ENCODE measurements at places on chromosomes 7 and 10. TPM values are rescaled to one million over a fixed set of nuclear protein-coding genes. Genes with fewer than 3 reads are reported as not detected.

DNA sequence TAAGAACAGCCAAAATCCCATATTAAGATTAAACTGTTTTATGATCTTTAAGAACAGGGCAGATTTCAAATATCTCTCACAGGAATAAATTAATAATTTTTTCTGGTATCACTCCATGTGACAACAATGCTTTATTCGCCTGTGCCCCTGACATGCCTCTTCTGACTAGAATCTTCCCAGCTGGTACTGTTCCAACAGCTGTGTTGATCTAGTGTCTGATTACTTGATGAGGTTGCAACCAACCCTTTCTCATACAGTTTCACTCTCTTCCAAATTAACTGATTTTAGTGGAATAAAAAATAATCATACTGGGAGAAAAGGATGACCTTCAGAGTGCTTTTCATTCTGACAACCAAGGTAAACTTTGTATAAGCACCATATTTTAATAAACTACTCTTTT, 151.9 kb downstream of the CHRM2 start:
- no peak for DNase-seq

C10orf62 gene
- total RNA-seq, result not detected

DNA sequence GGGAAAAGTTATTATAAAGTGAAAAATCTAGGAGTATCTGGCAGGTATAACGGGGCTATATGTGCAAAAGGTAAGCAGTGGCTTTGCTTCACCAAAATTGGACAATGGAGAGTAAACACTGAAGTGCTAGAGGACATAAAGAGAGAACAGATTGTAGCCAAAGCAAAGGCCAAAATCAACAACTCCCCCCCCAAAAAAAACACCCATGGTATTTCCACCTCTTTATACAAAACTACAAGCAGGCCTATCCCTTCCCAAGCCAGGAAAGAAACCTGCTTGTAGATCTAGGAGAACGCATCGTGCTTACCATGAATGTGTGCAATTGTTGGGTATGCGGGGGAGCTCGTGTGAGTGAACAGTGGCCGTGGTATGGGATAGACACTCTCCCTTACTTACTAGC, 9.2 kb upstream of the AKR1B1 start:
- no peak for DNase-seq

ELN gene
- total RNA-seq, result 673 TPM

DNA sequence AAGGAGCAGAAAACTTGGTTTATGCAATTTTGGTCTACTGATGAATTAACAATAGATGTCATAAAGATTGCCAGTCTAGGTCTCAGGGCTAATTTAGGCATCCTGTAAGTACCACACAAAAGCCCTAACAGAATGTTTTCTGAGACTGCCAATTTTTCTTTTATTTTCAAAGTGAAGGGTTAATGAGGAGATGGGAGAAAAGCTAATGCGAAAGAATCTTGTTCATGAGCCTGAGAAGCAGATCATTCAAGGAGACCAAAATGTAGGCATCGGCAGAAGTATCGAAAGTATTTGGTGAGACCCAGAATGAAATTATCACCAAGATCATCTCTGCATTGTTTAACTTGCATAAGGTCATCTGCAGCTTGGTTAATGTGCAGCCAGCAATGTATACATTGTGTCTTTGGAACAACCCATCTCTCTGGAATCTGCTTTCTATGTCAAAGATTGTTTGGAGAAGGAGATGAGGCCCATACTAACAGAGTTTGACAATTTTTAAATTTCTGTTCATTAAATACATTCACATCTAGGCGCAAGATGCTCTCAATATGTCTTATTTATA, 163.3 kb upstream of the GLI3 start:
- DNase-seq, result no peak

DNA sequence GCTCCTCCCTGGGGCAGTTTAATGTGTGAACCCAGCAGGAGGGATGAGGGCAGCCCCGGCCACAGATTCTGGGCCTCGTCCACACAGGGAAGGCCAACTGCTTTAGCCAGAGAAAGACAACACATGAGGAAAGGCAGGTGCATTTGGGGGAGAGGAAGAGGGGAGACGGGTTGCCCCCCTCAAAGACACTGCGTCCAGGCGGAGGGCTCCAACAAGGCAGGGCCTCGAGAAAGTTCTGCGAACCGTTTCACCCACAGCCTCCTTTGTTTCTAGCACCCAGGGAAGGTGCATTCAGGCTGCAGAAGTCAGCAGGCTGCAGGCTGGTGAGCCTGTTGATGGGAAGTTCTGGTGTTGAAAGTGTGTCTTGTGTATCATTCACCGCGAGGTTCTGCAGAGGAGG, 10.1 kb downstream of the FOXL3 start:
- no peak for DNase-seq

- DNase-seq, result no peak
Observed at GRCh38 chr10:76618171-76618570, 1019.4 kb downstream of the KCNMA1 start.

DNA sequence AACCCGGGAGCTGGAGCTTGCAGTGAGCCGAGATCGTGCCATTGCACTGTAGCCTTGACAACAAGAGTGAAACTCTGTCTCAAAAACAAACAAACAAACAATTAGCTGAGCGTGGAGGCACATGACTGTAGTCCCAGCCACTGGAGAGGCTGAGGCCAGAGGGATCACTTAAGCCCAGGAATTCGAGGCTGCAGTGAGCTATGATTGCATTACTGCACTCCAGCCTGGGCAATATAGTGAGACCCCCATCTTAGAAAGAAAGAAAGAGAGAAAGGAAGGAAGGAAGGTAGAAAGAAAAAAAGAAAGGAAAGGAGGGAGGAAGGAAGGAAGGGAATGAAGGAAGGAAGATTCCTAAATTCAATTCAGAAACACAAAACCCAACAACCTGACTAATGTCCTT, 141.3 kb upstream of the TNRC18 start:
- no peak for DNase-seq

GRCh38 chr7:128054511-128054910, 23.3 kb upstream of the LRRC4 start:
- DNase-seq, result no peak

DNA sequence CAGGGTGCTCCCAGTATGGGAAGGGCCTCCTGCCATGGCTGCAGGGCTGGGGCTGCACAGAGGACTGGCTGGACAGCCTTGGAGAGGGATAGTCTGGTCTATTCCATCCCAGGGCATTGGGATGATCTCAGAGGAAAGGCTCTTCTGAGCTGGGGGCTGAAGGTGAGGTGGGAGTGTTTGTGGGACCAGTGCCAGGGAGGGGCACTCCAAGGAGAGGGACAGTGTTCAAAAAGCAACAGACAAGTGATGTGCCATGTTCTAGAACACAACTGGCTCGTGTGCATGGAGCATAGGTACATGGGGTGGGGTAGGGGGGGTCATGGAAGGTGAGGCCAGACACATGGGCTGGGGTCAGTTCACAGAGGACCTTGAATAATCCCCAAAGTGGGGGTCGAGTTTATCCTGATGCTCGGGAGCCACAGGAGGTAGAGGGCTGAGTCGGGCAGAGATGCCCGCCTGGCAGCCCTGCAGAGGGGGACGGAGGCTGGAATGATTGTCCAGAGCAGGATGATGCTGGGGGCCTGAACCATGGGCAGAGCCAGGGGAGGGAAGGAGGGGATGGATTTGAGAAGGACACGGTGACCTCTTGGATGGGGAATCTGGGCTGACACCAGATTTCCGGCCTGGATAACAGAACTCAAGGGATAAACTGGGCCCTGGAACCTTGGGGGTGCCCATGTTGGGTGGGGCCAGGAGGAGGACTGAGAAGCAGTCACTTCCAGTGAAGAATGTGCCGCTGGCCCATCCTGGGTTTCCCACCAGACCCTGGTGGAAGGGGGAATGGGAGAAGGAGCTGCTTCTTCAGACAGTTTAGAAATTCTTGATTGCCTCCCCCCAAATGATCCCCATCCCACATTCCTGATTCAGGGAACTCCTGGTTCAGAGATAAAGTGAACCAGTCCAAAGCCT, 50.4 kb downstream of the NEURL1 start:
- DNase-seq, result no peak

- DNase-seq, result no peak
Observed at GRCh38 chr7:109009636-109010035, 440.0 kb downstream of the DNAJB9 start.

DNA sequence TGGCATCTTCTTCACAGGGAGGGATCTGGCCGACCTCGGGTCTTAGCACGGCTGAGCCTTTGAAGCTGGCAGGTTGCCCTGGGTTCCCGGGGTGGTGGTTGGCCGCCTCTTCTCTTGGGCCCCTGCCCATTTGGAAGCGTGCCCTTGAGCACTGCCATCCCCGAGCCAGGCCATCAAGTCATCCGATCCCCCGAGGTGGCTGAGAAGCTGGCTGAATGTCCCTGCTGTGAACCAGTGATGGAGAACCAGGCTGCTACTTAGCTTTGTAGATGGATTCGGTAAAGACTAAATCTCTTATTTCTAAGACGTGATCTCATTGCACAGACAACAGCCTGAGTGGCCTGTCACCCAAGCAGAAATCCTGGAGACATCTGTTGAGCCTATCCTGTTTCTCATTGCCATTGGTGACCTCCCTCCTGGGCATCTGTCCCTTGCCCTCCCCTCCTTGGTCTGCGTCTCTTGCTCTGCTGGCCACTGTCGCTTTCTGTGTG, 74.3 kb downstream of the GRK5 start:
- DNase-seq, result no peak

GRCh38 chr10:101031128-101031795, at the start of the genes PDZD7 and SFXN3:
Gene PDZD7, minus strand, starts transcription at chr10:101031129. Its CDS starts 910 bp downstream, at chr10:101030219.
Gene SFXN3, plus strand, starts transcription at chr10:101031234. Its CDS starts 3,461 bp downstream, at chr10:101034695.
- DNase-seq, result peak; percentile 92

GRCh38 chr7:120959929-120960484, 9.4 kb downstream of the ING3 start:
- DNase-seq, result no peak

GRCh38 chr7:140084142-140084655, 21.4 kb upstream of the PARP12 start:
- DNase-seq, result no peak

- DNase-seq, result no peak
Observed at GRCh38 chr10:79244841-79245504, 102.3 kb upstream of the PPIF start.

MSRB2 gene
- total RNA-seq, result 28.0 TPM

DNA sequence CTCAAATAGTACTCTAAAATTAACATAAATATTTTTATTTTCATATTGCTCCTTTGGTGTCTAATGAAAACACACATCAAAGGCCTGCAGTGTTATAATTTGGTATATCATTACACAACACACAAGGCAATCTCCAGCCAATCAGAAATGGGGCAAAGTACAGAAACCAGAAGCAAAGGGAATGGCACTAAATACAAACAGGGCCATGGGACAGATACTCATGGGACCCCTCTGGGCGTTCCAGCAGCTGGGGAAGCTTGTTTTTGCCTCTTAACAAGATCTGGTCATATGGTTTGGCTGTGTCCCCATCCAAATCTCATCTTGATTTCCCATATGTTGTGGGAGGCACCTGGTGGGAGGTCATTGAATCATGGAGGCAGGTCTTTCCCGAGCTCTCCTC, 551.8 kb upstream of the NRP1 start:
- DNase-seq, result no peak

BAZ1B gene
- total RNA-seq, result 55.8 TPM

PODXL gene
- total RNA-seq, result 124 TPM
